ENCODE measurements at places on chromosomes 2 and 18.

DNA sequence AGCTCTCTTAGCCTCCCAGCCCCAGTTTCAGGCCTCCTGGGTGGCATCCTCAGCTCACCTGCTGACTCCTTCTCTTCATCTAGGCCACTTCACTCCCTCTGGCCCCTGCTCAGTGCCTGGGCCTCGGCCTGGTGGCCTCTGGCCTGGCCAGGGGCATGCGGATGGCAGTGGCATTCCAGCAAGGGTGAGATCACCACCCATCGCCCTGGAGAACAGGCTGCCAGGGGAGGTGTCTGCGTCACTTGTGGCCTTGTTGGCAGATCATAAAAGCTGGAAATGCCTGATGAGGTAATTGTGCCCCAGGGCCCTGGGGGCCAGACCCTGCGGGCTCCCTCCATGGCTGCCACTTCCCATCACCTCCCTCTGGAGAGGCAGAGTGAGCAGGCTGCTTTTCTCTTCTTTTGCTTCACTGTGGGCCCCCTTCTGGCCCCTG is 72.5 kb upstream of the SMAD2 start:
- no peak for DNase-seq

GRCh38 chr2:65604246-65604645 is 171.8 kb upstream of the SPRED2 start:
- no peak for DNase-seq

DNA sequence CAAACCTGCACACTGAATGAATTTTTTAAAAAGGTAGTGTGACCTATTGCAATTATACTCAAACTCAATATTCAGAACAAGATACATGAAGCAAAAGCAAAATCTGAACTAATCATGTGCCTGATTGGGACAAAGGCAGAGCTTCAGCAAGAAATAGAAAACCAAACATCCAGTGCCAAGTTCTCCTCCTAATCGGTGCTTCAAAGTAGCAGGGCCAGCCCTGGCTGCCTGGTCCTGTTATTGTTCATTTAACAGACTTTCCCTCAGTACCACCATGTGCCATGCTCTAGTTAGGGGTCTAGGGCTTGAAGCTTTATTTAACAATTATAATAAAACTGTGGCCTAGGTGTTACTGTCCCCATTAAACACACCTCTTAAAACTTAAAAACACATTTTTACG is 281.5 kb upstream of the PXDN start:
- DNase-seq: no peak

DNA sequence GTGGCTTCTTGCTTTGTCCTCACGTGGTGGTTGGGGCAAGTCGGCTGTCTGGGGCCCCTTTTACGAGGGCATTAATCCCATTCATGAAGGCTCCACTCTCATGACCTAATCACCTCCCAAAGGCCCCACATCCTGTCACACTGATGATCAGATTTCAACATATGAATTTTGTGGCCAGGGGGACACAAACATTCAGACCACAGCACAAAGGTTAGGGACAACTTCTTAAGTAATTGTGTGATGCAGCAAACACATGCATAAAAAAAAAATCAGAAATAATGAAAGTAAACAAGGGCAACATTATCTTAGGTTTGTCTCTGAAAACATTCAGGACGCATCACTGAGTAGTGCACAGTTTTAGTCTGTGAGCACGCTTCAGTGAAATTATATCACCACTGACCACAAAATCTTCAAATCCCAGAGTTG is 54.2 kb upstream of the FRZB start:
- no peak for DNase-seq

GRCh38 chr2:176643646-176644045 is 374.4 kb downstream of the MTX2 start:
- DNase-seq: no peak

DNA sequence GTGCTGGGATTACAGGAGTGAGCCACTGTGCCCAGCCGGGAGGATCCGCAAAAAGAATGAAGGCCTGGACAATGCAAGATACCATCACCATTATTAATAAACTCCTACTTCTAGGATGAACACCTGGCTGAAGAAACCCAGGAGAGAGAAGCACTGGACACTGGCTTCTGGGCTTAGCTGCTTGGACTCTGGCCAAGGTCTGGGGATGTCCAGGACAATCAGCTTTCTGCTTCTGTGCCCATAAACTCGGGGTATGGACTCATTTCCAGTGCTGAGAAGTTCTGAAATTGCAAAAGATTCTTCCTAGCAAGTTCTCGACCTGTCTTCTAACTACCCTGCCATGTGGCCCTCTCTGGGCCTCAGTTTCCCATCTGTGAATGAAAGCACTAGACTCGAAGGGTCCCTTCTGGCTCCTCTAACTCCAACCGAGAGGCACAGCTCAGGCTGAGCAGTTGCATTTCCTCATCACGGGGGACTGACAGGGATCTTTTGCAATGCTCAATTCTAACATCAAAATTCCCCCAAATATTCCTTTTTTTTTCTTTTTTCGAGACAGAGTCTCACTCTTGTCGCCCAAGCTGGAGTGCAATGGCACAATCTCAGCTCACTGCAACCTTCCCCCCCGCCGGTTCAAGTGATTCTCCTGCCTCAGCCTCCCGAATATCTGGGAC is 2.4 kb upstream of the SH2D6 start:
- no peak for DNase-seq

GRCh38 chr2:168577885-168578284 is 121.8 kb downstream of the CERS6 start:
- no peak for DNase-seq

- DNase-seq: no peak
These were observed 20.8 kb downstream of the DYNAP start for GRCh38 chr18:54611816-54612215.

DNA sequence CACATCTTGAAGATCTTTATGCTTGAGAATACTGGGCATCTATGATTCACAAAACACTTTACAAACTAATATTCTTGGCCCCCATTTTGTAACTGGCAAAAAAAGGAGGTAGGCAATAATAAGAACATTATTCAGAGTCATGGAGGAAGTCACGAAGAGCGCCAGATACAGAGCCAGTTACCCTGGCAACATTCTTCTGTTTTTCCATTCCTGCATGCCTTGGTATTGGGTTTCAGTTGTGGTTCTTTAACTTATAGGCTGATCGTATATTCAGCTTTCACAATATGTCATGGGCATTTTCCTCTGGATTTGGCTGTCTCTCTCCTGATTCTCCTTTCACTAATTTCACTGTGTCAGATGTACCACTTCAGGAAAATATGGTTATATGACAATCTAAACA is 234.7 kb downstream of the HRH4 start:
- no peak for DNase-seq

GRCh38 chr18:45103319-45104048 is 422.8 kb downstream of the SETBP1 start:
- no peak for DNase-seq

GRCh38 chr18:3037423-3037915 is 24.5 kb upstream of the LPIN2 start:
- no peak for DNase-seq

DNA sequence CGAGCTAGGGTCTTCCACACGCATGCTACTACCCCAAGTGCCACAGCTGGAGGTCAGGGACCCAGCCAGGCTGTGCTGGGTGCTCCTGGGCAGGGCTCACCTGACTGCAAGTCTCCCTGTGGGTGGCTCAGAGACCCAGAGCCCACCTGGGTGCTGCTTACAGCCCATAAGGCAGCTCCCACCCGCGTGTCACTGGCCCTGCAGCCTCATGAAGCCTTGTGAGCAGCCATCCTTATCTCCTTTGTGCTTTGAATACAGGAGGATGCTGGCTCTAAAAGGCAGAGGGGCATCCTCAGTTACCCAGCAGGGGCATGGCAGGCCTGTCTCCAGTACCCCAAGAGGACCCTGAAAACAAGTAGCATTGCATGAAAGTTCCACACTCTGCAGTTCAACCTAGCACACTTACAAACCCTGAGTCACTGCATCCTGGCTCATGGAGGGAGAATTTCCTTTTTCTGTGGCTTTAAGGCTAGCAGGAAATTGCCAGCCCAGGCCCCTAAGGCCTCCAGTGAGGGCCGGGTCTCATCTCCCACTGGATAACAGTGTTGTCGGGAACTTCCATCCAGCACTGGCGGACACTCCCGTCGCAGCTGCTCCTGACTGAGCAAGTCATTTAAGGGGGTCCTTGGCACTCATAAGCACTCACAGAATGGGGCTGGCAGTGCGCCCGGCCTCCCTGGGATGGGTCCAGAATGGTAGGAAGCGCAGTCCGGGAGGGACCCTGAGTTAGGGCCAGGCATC is 137.1 kb downstream of the RPIA start:
- DNase-seq: no peak

GRCh38 chr2:195495351-195495750 is 161.7 kb upstream of the SLC39A10 start:
- DNase-seq: no peak

GRCh38 chr2:101735166-101735533 is 37.6 kb downstream of the MAP4K4 start:
- no peak for DNase-seq

GRCh38 chr18:11027862-11028261 is 121.5 kb downstream of the PIEZO2 start:
- no peak for DNase-seq

GRCh38 chr2:237459226-237459625 is 27.8 kb upstream of the MLPH start:
- no peak for DNase-seq

DNA sequence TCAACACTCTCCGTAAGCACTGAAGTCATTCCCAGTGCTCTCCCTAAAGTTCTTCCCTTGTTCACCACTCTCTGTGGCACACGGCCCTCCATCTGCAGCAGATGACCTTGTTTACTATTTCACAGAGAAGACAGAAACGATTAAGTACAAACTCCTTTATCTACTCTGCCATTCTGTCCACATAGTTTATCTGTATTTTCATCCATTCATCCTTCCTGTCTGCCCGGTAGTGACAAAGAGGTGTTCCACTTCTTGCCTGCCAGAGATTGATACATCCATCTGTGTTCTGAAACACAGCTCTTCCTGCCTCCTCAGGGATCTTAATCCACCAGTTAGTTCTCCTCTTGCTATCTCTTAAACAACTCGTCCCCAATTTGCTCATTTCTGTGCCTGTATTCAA is 77.9 kb upstream of the CD226 start:
- no peak for DNase-seq

- DNase-seq: no peak
These were observed 105.3 kb downstream of the SMIM21 start for GRCh38 chr18:75322206-75322605.

- DNase-seq: no peak
These were observed 453.4 kb downstream of the TGIF1 start for GRCh38 chr18:3903337-3903736.

- no peak for DNase-seq
These were observed 226.1 kb upstream of the APCDD1 start for GRCh38 chr18:10228326-10228725.

Measured in substantia nigra (tissue), 51 donors.